ENCODE measurements at places on chromosomes 11 and 22.

- no peak for DNase-seq
These were observed 56.9 kb downstream of the USP47 start for GRCh38 chr11:11898648-11899047.

GRCh38 chr22:39181356-39181755 is 28.9 kb upstream of the CBX7 start:
- DNase-seq = no peak

DNA sequence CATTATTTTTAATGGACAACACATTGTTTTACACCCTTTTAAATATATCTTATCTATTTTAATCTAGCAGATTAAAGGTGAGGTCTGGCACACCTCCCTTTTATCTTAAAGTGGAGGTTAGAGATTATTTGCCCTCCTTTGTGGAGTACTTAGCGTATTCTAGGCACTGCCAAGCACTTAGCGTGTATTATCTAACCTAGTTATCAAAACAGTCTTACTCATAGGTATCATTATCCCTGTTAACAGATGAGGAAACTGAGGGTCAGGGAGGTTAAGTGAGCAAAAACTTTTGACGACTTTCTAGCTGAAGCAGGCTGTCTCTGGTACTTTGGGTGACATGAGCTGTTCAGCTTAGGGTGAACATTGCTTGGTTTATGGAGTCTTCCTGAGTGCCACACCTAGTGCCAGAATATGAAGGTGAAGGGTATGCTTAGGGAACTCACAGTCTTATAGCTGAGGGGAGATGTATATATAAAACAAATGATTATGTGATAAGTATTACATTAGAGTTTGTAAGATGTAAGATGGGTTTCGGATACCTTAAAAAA is 55.0 kb downstream of the ZNRF3 start:
- DNase-seq = no peak

DNA sequence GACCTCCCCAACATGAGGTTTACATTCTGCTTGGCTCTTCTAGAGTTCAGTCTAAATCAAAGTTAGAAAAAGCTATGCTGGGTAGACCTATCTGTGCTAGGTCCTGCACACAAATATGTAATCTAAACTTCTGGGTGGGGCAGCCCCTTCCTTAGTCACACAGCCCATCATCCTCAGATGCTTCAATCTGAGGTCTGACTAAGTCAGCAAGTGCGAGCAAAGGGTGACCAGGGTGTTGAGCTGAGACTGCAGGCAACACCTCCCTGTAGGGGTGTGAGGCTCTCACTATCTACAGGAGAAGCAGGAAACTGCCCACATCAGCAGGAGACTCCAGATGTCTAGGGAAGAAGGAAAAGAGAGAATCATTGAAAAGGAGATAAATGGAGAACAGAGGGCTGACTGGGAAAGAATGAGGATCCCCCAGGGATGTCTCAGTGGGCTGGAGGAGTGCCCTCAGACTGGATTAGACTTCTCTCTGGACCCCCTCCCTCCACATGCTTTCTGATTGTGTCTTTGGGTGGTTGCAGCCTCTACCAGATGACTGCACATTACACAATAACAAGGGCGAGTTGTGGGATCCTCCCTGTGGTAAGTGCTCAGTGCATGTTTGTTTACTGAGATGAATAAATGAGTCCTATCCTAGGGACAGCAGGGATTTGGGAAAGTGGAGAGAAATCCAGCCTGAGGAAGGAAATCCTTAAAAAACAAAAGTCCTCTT is 266.2 kb upstream of the PLET1 start:
- DNase-seq = no peak

DNA sequence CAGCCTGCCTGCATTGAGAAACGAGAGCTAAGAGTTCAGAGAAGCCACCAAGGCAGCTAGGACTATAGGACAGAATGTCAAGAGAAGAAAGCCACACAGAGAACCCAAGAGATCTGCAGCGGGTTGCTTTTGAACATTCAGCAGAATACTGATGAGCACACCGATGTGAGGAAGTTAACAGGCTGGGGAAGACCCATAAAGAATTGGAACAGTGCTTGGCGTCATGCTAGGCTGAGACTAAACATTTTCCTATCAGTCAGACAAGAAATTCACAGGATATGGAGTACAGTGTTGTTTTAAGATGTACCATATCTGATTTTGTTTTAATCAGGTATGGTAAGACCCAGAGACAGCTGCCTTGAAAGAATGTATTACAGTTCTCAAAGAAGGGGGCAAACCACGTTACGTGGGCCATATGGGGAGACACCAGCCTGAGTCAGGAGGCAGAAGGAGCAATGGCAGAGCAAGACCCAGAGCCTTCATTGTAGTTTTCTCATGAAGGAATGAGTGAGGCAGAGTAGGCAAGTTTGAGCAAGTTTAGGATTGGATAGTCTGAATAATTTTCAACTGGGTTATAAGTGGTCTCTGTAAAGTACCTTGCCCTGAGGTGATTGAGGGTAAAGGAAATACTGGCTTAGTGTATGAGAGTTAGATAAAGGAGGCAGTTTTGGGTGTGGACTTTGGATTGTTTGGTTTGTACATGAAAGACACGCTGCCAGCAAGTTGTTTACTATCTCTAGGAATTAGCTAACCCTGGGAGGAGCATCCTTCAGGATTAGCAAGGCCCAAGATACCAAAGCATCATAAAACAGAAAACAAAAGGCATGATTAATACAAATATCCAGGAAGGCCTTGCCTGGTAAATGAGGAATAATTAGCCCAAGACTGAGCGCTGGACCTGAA is 14.3 kb downstream of the LRRC75B start:
- no peak for DNase-seq

DNA sequence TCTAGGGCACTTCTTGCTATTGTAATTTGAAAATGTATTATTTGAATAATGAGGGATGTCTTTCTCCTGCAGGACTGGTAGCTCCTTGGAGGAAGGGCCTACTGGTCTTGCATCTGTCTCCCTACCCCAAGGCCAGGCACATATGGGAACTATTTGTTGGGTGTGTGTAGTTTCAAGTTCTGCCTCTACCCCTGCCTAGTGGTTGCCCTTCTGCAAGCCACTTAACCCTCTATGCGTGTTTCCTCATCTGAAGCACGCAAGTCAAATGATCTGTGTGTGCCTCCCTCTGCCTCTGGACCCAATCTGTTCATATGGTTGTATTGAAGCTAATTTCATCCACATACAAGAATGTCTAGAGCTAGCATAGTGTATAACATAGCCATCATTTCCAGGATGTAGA is 67.0 kb downstream of the WNT11 start:
- no peak for DNase-seq

GRCh38 chr22:31036671-31037550 is 44.2 kb upstream of the SMTN start:
- DNase-seq = peak; percentile 42

DNA sequence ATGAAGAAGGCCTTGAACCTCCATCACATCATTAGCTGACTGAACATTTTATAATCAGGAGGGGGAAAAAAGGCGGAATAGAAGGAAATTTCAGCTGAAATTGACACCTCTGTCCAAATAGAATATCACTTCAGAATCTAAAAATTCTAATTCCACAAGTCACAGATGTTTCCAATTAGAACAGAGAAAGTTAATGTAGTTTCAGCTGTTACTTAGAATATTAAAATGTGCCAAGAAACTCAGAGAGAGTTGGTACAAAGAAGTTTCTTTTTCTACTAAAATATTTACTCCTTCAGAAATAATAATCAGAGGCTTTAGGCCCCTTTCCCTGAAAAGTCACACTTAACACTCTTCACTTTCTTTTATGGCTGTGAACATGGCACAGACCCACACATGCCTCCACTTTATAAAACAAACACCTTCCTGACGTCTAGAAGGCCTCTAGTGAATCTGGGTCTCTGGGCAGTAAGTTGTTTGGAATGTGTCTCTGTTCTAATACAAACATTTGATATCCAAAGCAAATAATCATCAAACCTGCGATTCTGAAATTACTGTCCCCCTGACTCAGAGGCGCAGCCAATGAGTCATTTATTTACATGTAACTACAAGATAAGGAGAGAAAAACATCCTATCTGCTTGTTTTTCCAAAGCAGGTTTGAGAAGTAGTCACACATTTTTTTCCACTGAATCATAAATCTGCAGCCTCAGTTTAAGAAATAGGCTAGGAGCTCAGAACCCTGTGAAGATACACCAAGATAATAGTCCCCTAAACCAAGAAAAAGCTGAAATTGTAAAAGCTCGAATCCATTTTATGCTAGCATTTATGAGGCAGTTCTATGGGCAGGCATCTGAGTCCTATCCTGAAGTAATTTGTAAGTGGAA is 148.4 kb downstream of the ME3 start:
- no peak for DNase-seq

- no peak for DNase-seq
These were observed 159.6 kb upstream of the CADM1 start for GRCh38 chr11:115663790-115664189.

DNA sequence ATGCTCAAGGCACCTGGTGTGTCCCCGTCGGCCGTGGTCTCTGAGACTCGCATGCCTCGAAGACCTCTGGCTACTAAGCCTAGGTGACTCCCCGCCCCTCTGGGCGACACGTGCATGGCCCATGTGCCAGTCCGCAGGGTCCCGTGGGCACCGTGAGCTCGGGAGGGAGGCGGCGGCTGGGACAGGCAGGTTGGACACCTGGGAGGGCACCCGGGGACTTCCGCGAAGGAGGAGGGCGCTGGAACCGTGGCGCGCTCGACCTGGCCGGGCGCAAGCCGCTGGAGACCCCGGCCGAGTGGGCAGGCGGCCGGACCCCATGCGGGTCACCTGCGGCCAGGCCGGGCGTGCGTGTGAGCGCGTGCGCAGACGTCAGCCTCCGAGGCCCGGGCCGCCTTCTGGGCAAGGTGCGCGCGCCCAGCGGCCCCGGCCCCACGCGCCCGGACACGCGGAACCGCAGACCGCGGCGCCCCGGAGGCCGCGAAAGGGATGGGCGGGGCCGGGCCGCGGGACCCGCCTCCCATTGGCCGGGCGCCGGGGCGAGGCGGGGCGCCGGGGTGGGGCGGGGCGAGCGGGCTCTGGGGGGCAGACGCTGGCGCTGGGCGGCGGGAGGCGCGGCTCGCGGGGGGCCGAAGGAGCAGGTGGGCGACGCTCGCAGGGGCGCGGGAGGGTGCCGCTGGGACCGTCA is 579 bp upstream of the RASD2 start:
- peak; percentile 41 for DNase-seq

GRCh38 chr11:1654388-1655167 is 25.0 kb downstream of the KRTAP5-5 start:
- DNase-seq = no peak

- no peak for DNase-seq
These were observed 843.2 kb downstream of the KCNA4 start for GRCh38 chr11:29173660-29174062.

DNA sequence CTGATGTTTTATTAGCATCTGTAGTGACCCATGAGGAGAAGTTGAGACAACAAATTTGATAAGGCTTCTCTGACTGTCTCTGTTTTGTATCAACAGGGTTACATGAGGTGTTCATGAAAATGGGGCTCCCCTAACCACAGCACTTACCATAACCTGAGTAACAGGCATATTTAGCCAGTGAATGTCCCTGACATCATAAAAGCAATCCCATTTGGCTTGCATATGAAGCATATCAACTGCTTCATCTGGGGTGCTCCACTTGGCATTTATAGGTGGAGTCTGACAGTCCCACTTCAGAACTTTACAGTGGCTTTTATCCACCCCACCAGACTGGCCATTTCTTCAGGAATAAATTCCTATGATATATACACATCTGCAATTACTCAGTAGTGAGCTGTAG is 257.6 kb downstream of the LUZP2 start:
- no peak for DNase-seq

- peak; percentile 28 for DNase-seq
These were observed 7.1 kb downstream of the SLC1A2 start for GRCh38 chr11:35412285-35412684.

DNA sequence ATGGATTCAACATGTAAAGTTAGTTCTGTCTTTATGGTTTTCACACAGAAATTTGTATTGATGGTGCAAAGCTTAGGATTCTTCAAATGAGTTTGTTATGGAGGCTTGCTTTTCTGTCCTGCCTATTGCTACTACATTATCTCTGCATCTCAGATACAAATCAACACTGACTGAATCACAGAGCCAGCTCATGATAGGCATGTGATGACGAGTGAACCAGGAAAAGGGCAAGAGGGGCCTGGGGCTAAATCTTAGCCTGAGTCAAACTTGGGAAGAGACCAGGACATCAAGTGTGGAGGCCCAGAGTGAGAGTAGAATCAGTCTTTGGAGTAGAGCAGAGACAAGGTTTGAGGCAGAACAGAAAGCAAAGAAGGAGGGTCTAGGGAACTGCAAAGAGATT is 107.1 kb upstream of the CD44 start:
- DNase-seq = no peak

- DNase-seq = no peak
These were observed 290.7 kb downstream of the NTM start for GRCh38 chr11:131661132-131661531.

GRCh38 chr11:95788921-95789505 is 569 bp downstream of the FAM76B start:
- peak; percentile 3 for DNase-seq

DNA sequence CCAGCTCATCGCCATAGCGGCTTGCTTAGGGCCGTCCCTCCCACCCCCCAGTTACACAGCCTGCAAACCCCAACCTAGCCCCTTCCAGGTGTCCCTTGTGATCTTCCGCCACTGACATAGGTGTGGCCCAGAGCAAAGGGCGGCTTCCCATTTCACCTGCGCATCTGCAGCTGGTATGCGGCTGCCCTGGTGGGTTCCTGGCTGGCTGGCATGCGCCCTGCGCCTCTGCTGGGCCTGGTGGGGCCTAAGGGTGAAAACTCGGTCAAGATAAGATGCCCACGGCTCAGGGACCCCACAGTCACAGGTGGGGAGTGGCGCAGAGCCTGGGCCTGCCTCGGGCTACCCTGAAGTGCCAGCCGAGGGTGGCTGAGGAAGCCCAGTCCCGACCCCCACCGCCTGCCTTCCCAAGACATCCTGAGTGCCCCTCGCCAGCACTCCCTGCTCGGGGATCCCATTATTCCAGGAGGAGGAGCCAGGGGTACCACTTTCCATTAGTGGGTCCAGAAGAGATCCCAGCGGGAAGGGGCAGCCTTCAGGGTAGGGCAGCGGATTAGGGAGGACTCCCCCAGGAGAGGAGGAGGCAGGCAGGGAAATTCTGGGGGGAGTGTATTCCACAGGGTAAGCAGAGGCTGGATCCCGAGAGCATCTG is 36.9 kb upstream of the KCNQ1OT1 start:
- DNase-seq = no peak

DNA sequence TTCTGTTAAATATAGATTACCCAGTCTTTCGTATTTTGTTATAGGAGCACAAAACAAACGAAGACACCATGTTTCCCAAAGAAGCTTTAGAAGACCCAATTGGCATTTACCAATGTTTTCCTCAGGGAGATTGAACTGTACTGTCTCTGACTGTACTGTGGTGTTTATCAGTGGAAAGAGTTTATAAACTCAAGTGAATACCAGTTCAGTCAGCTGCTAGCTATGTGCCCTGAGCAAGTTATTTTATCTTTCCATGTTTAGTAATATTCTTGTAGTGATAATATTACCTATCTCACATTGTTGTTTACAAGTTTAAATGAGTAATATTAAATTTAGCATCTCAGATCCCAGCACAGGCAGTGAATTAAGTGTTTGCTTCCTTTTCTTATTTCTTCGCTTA is 773.2 kb downstream of the KCNA4 start:
- DNase-seq = no peak

DNA sequence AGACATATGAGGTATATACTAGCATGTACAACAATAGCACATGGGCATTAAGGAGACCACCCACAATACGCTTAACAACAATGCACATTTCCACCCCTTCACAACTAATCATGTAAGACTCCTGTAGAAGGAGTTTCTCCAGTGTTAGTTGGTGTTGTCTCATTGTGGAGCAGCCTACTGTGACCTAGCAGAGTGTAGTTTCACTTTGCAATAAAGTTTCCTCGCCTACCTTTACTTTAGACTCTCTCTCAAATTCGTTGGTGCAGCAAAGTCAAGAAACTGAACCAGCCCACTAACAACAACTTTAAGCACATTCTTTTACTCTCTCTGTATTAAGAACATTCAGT is 863.6 kb downstream of the FAM181B start:
- no peak for DNase-seq
